A673 (cell line): ENCODE measurements at places on chromosomes 2 and 18. TPM values are rescaled to one million over a fixed set of nuclear protein-coding genes. Genes with fewer than 3 reads are reported as not detected.

IL36RN gene
- not detected in 2 replicates for total RNA-seq

GRCh38 chr2:237437566-237437965 is 23.6 kb upstream of the COL6A3 start:
- no peak for DNase-seq

- DNase-seq = no peak
Observed at GRCh38 chr2:222514901-222515300, 90.6 kb downstream of the SGPP2 start.

GTF3C2 gene
- 85.7 and 89.3 TPM in 2 replicates for total RNA-seq

DNA sequence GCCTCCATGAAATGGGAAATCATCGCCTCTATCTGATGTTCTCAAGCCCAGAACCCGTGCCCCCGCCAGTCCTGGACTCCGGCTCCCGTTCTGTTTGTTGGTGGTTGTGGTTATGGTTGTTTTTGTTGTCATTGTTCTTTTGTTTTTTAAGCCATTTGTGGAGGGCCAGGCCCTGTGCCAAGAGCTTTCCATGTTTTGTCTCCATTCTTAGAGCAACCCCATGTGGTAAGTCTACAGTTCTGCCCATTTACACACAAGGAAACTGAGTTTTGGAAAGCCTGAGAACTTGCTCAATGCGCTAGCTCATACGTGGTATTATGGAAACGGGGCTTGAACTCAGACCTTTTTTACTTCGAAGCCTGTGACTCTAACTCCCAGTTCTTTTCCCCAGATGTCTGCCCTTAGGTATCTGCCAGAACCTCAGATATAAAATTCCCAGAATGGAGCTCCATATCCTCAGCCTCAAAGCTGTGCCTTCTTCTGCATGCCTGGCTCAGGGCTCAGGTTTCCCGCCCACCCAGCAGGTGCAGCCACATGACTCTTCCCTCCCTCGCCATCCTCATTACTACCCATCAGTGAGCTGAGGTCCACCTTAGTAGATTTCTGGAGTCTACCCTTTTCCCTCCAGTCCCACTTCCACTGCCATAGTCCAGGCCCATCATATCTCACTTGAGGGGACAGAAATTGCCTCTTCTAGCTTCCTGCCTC is 194.1 kb downstream of the KLHL29 start:
- no peak for DNase-seq

TUBA4B gene
- not detected in 2 replicates for total RNA-seq

DES gene
- not detected in 2 replicates for total RNA-seq

DNA sequence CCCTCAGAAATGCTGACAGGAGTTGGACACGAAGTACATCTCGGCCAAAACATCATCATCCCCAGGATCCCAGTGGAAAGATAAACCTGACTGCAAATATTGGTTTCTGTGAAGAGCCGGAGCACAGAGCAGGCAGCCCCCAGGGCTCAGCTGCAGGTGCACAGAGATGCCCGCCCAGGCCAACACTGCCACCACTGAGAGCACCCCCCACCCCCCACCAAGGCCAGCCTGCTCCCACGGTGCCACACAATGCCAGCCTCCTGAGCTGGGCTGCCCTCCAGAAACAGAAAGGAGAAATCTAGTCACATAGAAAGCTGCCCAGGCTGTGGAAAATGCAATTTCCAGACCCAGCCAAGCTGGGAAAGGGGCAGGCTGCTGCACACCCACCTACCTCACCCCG is 71.7 kb downstream of the GALNT14 start:
- no peak for DNase-seq

GRCh38 chr2:12890481-12890991 is 173.8 kb downstream of the TRIB2 start:
- DNase-seq = no peak

DNA sequence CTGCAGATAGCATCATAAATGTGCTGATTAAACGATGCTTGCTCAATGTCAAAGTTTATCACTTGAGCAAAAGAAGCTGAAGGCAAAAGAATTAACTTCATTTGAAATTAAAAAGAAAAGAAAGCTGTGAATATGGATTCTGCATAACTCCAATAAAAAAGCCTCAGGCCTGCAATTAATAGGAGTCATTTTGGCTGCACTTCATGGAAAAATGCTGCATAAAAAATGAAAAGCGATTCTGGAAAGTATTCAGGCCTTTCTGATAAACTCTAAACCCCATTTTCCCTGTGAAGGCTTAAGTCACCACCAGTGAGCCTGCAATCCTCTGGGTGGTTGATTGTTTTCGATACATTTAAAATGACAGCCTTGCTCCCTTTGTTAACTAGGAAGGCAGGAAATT is 1793.4 kb downstream of the SUCLG1 start:
- DNase-seq = no peak

- DNase-seq = no peak
Observed at GRCh38 chr2:90077948-90078347, 1386.5 kb downstream of the RPIA start.

LYPD1 gene
- 9.8 and 13.8 TPM in 2 replicates for total RNA-seq

DNA sequence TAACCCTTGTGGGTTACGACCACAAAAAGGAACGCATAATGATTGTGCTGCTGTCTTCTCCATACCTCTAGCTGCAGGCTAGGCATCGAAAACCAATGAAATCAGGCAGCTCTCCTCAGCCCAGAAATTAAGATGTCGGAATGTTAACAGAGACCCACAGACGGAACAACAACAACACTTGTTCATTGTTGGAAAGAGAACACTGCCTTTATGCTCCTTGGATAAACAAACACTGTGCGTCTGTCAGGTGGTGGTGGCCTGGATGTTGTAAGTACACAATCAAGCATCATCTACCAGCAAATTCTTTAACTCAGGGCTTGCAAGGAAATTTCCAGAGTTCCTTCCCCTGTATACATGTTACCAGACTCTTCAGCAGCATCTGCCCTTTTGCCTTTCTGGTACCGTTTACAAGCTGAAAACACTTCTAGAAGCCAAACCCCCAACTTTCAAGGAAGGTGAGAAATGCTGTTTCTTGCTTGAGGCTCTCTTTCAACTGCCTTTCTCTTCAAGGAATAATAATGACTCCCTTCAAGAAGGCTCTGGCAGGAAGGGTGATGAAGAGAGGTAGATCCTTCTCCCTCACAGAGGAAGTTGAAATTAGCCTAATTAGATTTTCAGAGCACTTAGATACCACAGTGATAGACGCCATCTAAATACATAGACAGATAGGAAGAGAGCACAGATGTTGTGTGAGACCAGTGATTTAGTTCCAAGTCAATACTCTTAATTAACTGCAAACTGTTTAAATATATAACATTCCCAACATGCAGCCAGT is 332.7 kb downstream of the ZNF521 start:
- DNase-seq = no peak

DNA sequence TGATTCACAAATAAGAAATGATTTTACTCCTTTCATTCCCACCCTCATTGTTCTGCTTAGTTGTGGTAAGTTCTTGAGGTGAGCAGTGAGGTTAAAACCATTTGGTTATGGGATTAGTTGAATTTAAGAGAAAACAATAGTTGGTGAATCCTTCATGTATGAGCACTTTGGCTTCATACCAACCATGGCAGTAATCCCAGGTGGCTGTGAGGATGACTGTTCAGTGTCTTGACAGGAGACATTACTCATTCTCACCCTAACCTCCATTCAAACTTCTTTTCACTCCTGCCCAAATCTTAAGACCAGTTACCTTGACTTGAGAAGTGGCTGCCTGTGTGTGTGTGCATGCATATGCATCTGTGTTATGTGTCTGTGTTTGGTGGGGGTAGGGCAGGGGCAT is 143.1 kb downstream of the SETBP1 start:
- no peak for DNase-seq

DNA sequence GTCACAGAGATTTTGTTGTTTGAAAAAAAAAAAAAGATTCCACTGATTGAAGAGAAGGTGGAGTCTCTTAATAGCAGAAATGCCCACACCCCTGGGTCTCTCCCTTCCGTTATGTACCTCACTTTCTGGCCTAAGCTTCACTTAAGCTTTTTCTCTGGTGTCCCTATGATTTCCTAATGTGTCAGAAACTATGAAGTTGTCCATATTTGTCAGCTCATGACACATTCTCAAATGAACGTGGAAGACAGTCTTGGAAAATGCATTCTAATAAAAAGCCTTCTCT is 5.4 kb upstream of the MALL start:
- DNase-seq = no peak

POTEC gene
- total RNA-seq = not detected in 2 replicates

RGPD4 gene
- total RNA-seq = not detected in 2 replicates

DNA sequence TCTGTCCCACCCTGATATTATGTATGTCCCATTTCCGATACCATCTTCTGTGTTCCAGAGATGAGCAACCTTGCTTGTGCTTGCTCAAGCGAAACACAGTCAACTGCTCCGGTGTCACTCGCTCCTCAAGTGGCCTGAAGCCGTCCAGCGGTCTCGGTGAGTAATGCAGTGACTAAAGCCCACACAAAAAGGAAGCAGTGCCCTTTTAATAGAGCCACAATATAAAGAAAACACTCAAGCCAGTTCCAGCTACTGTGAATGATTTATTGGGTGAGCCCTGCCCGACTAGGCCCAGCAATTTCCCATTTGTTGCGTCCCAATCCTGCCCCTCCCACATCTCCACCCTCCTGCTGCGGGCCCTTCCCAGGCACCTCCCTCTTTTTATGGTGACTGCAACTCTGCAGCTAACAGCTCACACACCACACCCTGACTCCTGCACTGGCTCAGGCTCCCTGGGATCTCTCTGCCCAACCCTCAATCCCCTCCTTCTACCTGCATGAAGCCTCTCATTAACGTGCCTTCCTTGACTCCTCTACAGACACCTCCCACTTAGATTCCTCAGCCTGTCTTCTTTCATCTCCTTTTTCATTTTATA is 44.2 kb upstream of the DSC1 start:
- DNase-seq = peak; percentile 9

CLEC4F gene
- 0.67 and 1.1 TPM in 2 replicates for total RNA-seq

SIGLEC15 gene
- total RNA-seq = 0.85 and 0.92 TPM in 2 replicates

DNA sequence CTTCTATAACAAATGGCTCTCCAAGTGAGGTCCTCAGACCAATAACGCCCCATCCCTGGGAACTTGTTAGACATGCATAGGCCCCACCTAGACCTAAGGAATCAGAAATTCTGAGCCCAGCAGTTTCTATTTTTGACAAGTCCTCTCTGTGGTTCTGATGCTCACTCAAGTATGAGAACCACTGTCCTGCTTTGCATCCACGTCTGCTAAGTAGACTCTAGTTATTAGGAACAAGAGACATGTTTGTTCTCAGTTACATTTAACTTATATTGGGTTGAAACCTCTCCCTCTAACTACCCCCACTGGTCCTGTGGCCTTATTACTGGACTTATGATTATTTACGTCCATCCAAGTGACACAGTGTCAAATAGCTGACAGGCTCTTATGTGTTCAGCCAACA is 70.3 kb downstream of the TMEM17 start:
- DNase-seq = no peak

DNA sequence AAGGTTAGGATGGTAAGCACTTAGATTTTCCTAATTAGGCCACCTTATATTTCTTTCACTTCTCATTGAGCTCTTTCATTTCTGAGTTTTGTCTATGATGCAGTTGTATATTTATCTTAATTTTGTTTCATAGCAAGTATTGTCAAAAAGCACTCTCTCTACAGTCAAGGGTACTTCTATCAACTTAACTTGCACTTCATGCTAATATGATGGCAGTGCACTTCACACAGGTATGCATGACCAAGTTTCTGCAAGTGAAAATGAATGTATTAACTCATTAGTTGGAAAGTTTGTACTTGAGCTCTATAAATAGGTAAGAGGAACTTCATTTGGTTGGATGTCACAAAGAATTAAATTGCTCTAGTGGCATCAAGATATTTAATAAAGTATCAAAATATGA is 51.5 kb upstream of the CDH19 start:
- no peak for DNase-seq

GREB1 gene
- total RNA-seq = 1.3 and 1.5 TPM in 2 replicates

PRPF40A gene
- total RNA-seq = 160 and 166 TPM in 2 replicates

GRCh38 chr2:196660244-196660643 is 20.7 kb downstream of the CCDC150 start:
- DNase-seq = peak; percentile 3

GRCh38 chr2:201127570-201127969 is 11.6 kb downstream of the CFLAR start:
- peak; percentile 60 for DNase-seq

DNA sequence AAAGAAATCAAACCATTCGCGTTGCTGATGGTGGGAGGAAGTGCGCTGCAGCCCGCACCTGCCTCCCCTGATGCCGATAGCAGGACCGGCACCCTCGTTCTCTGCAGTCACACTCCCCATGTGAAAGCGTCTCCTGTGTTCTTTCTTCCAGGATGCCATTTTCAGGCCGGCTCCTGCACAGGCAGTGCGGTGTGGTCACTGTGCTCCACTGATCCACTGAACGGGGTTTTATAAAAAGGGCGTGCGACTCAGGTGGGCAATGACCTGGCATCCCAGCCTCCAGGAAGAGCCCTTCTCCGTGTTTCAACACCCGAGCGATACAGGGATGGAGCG is 88.3 kb upstream of the SNTG2 start:
- DNase-seq = no peak

ALPG gene
- total RNA-seq = not detected in 2 replicates

DNA sequence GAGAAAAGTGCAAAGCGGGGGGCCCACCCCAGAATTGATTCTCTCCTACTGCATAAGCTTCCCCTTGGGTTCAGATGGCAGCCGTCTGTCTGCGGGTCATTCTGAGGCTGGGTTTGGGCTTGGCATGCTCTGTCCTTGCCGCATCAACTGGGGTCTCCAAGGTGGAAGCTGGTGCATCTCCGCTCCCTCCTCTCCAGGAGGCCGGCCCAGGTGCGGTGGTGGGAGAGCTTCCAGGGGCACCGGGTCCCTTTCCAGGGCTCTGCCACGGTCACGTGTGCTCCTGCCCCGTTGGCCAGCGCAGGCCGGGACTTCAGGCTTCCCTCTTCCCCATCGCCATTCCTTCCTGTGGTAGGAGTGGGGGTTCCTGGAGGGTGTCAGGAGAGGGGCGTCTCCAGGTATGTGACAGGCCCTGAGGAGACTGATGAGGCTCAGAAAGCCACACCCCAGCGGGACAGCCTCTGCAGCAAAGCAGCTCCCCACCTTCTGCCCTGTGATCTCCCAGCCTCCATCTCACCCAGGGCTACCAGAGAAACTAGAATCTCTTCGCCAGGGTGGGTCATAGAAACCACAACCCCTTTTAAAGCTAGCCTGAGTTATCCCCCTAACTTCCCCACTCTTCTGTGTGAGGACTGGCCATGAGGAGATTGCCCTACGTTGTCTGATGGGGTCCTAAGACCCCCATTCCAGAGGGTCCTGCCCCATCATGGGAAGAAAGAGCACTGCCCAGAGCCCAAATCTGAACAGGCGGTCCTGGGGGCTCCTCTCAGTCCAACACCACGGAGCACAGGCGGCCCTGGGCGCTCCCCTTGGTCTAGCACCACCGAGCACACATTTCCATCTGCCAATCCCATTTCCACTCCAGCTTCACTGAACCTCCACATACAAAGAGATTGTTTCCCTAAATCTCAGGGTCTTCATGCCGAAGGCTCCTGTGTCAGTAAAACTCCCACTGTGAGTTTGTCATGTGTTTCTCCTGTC is 76.6 kb downstream of the SLC66A2 start:
- DNase-seq = no peak
